A549 treated with CORT108297 at 1 μM for 4 hours (cell line): ENCODE measurements at places on chromosomes 6 and 20. TPM values are rescaled to one million over a fixed set of nuclear protein-coding genes. Genes with fewer than 3 reads are reported as not detected.

Gene WFDC12
- total RNA-seq = not detected in 5 replicates

Gene KCNK15
- total RNA-seq = 0.54 to 0.77 TPM (median 0.72 TPM) in 5 replicates

Gene KIAA0408
- 5.5 to 7.6 TPM (median 6.4 TPM) in 5 replicates for total RNA-seq

Gene MUCL3
- total RNA-seq = 0.02 to 0.06 TPM (median 0.05 TPM) in 5 replicates

Gene SLC16A10
- 0.16 to 0.48 TPM (median 0.39 TPM) in 5 replicates for total RNA-seq

Gene SRMS
- total RNA-seq = not detected in 5 replicates

Gene PTPRT
- not detected in 5 replicates for total RNA-seq

Gene BHLHE23
- total RNA-seq = not detected in 5 replicates

Gene TRAPPC3L
- not detected in 5 replicates for total RNA-seq

Gene TEAD3
- 4.1 to 7.8 TPM (median 6.2 TPM) in 5 replicates for total RNA-seq

Gene FUT9
- total RNA-seq = not detected in 5 replicates

Gene NNAT
- total RNA-seq = not detected in 5 replicates

Gene SNX21
- 8.6 to 11.7 TPM (median 11.0 TPM) in 5 replicates for total RNA-seq

Gene NRN1
- total RNA-seq = 0.74 to 0.94 TPM (median 0.76 TPM) in 5 replicates

Gene AKAP7
- 2.6 to 3.9 TPM (median 2.6 TPM) in 5 replicates for total RNA-seq

Gene DLL1
- 0.12 to 0.26 TPM (median 0.20 TPM) in 5 replicates for total RNA-seq

Gene ZSCAN23
- total RNA-seq = not detected in 5 replicates

Gene MAS1
- total RNA-seq = not detected in 5 replicates

Gene DPPA5
- not detected in 5 replicates for total RNA-seq

Gene C6orf118
- 0.14 to 0.18 TPM (median 0.16 TPM) in 5 replicates for total RNA-seq

Gene LPIN3
- 8.4 to 14.9 TPM (median 11.1 TPM) in 5 replicates for total RNA-seq

Gene LST1
- 0.46 to 0.73 TPM in 2 of 5 replicates, not detected in the others for total RNA-seq

Gene SLX4IP
- total RNA-seq = 2.2 to 3.0 TPM (median 2.7 TPM) in 5 replicates

Gene LY6G5B
- 3.8 to 5.0 TPM (median 4.3 TPM) in 5 replicates for total RNA-seq
